Aorta (tissue), 5 donors: ENCODE measurements at places on chromosomes 6 and 20.

GRCh38 chr6:25617997-25618396 is 34.0 kb upstream of the SCGN start:
- no peak for DNase-seq

GRCh38 chr6:148934539-148934938 is 187.7 kb downstream of the UST start:
- DNase-seq = no peak

- no peak for DNase-seq
Observed at GRCh38 chr6:52417675-52418111, 2.4 kb upstream of the EFHC1 start.

DNA sequence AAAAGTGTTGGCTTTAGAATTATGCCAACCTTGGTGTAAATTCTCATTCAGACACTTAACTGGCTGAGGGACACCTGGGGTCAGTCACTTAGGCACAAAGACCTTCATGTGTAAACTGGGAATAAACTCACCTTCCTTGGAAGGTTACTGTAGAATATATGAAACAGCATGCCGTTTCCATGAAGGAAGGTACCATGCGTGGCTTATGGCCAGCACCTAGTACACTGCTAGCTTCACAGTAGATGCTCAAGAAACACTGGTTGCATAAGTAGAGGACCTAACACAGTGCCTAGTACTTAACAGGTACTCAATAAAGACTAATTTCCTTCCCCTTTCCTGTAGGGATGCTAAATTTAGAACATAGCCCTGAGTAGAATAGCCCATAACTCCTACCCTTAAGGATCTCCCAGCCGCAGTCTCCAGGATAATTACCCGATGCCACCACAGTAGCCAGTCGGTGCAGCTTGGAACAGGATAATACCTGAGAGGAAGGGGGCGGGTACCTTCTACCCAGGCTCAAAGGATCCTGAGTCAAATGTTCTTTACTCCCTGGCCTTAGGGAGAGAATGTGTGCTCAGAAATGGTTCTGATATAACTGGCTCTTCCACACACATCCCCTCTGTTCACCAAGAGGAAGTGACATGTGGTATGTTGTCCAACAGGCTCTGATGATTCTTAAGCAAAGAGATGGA is 3.6 kb downstream of the BCL2L1 start:
- DNase-seq = no peak

GRCh38 chr6:169163411-169163901 is 90.2 kb downstream of the THBS2 start:
- no peak for DNase-seq
